ENCODE measurements at places on chromosomes 4 and X.

GRCh38 chr4:106809076-106809475, 227.0 kb downstream of the DKK2 start:
- DNase-seq = no peak

DNA sequence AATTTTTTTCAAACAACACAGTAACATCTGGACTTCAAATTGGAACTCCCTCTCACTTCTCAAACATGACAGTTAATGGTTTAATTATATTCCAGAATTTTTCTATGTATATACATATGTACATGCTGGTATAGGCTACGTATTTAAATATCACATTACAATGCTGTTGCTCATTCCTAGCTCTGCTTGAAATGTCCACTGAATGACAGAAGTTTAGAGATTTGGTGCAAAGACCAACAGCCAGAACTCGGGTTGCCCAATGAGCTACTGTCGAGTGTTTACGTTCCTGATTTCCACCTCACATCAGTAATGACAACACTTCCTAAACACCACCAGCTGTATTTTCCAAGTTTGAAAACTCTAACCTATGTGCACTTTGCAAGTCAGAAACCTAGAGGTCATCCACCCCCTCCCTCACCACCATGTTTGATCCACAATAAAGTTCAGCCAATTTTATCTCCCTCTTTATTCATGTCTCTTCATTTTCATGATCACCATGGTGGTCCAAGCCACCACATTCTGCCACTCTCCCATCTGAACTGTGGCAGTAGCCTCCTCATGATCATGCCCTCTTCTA, 49.3 kb upstream of the RPL34 start:
- DNase-seq = no peak

GRCh38 chr4:184983672-184984356, 34.5 kb upstream of the HELT start:
- no peak for DNase-seq

DNA sequence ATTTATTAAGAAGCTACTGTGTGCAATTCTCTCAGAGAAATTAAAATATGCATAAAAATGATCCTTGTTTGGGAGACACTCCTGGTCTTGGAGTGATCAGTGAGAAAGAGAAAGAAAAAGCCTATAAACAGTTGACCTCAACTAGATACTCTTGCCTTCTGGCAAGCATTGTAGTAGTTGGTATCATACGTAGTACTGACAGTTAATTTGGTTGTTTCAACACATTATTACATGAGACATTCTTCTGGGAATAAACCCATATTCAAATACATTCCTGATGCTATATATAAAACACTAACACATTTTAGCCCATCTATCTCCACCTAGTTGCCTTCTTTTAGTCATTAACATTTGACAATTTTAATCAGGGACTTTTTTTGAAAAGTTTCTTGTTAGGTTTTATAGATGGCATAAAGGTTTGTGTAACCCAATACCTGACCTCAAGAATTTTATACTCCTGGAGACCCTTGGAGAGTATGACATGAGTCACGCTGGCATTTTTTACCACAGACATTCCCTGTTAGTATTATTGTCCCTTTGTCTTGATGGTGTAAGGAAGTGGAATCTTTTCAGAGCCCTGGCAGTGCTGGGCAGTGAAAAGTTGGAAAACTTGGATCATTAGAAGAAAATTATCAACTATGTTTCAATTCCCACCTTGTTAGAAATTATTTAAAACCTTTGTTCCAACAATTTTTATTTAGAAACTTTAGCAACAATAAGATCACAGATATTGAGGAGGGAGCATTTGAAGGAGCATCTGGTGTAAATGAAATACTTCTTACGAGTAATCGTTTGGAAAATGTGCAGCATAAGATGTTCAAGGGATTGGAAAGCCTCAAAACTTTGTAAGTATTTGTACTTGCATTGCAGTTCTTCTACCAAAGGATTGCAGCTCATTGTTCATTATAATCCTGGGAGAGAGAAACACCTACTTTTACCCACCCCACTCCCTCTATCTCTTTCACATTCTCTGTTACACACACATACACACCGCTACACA, 167.1 kb upstream of the PACRGL start:
- DNase-seq = no peak

GRCh38 chrX:122582280-122582974, 601.7 kb upstream of the GRIA3 start:
- DNase-seq = no peak

DNA sequence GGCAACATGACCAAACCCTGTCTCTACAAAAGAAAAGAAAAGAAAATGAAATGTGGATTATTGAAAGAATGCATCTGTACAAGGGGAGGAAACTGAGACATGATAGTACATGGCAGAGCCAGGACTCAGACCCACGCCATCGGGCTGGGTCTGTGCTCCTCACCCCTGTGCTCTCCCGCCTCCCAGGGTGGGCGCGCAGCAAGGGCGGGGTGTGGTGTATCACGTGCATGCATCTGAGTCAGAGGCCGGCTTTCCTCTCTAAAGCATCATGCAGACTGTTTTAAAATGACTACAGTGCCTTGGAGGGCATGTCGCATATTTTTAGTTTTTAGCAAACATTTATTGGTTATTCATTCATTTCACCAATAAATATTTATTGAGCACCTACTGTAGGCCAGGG, 47.8 kb downstream of the HTT-AS start:
- no peak for DNase-seq

- DNase-seq = no peak
Observed at GRCh38 chr4:110633358-110634341, 10.8 kb upstream of the PITX2 start.

DNA sequence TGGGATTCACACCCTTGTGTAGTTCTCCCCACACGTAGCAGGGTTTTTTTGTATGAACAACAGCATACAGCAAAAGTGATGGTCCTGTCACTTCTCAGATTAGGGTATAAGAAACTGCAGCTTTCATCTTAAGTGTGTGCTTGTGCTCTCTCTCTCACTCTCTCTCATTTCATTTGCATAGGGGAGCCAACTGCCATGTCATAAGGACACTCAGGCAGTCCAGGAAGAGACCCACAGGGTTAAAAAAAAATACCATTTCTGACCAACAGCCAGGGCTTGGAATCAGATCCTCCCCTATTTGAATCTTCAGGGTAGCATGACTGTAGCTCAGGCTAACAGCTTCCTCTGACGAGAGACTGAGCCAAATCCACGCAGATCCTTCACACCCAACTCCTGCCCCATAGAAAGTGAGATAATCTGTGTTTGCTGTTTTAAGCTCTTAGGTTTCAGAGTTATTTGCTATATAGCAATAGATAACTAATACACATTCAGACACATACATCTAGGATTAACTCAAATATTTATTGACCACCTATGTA, 331.2 kb downstream of the PAPSS1 start:
- DNase-seq = no peak

DNA sequence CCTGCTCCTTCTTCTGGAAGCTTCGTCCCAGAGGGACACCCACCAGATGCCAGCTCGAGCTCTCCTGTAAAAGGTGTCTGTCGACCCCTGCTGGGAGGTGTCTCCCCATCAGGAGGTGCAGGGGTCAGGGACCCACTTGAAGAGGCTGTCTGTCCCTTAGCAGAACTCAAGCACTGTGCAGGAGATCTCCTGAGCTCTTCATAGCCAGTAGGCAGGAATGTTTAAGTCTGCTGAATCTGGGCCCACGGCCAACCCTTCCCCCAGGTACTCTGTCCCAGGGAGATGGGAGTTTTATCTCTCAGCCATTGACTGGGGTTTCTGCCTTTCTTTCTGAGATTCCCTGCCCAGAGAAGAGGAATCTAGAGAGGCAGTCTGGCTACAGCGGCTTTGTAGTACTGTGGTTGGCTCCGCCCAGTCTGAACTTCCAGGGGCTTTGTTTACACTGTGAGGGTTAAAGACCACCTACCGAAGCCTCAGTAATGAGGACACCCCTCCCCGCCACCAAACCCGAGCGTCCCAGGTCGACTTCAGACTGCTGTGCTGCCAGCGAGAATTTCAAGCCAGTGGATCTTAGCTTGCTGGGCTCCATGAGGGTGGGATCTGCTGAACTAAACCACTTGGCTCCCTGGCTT, 1383.0 kb upstream of the TENM3 start:
- no peak for DNase-seq

GRCh38 chrX:134865682-134866255, 125.0 kb upstream of the SMIM10 start:
- no peak for DNase-seq

- DNase-seq = no peak
Observed at GRCh38 chr4:77844363-77844762, 18.3 kb upstream of the MRPL1 start.

- DNase-seq = no peak
Observed at GRCh38 chr4:138909587-138909986, 106.0 kb upstream of the NOCT start.

DNA sequence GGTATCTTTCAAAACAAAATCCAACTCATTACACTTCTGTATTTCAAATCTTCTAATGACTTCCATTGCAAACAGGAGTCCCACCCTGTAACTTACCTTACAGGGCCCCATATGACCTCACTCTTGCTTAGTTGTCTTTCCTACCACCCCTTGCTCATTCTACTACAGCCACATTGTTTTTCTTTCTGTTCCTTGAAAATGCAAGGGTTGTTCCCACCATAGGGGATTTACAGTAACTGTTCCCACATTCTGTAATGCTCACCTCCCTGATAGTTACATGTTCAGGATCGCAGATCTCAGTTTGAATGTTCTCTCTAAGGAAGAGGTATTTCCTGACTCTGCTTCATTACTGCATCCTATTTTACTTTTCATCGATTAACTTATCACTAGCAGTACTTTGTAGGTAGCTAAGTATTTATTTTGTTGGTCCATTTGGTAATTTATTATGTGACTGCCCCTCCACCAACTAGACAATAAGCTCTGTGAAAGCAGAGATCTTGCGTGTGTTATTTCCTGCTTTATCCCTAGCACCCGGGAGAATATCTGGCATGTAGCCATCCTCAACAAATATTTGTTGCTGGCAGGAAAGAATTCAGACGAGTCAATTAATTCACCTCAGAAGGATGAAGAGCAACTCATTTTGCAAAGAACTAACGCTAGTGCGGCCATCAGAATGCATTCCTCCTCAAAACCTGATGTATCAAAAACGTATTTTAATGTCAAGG, 21.4 kb downstream of the MAOB start:
- no peak for DNase-seq

DNA sequence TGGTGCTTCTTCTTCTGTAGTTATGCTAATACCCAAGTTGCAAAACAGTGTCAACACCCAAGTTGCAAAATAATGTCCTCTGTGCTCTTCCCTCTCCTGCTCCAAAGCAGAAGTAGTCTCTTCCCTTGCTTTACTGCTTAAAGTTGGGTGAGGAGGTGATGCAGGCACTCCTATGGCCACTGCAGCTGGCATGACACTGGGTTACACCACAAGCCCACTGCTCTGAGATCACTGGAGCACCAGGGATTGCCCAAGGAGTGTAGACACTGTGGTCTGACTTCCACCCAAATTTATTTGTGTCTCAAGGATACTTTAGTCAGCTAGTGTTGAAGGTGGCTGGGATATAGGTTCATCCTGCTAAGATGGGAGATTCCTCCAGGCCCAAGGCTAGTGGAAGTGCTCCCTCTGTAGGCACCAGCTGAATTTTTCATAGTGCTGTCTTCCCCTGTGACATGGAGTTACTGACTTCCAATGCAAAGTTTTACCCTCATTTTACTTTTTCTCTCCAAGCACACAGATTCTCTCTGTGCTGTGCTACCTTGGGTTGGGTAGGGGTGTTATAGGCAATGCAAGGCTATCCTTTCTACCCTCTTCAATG, 196.2 kb upstream of the TENT5D start:
- no peak for DNase-seq

DNA sequence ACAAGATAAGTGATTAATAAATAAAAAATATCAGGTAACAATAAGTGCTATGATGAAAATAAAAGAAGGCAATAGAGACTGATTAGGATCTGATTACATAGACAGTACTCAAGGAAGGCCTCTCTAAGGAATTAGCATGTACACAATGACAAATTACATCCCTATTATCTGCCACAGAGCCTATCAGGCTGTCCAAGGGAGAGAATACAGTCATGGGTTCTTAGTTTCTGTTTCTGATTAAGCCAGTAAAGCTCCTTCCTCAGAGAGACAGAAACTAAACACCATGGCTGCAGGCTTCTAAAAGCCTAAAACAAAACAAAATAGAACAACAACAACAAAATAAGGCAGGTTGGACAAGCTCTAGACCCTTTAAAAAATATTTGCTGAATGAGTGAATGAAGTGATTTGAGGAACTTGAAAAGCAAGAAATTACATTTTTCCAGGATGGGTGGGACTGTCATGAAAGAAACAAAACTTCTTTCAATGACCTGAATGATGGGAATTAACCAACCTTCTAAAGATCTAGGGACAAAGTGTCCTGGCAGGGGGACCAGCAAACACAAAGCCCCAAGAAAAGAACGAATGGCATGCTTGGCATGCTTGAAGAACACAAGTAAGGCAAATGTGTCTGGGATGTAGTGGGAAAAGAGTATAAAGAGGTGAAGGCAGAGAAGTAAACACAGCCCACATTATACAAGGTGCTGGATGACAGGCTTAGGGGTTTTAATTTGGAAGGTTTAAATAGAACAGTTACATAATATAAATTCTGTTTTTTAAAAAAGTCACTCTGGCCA, 44.1 kb downstream of the NAA11 start:
- no peak for DNase-seq

GRCh38 chr4:85672959-85673358, 198.0 kb downstream of the ARHGAP24 start:
- DNase-seq = no peak

DNA sequence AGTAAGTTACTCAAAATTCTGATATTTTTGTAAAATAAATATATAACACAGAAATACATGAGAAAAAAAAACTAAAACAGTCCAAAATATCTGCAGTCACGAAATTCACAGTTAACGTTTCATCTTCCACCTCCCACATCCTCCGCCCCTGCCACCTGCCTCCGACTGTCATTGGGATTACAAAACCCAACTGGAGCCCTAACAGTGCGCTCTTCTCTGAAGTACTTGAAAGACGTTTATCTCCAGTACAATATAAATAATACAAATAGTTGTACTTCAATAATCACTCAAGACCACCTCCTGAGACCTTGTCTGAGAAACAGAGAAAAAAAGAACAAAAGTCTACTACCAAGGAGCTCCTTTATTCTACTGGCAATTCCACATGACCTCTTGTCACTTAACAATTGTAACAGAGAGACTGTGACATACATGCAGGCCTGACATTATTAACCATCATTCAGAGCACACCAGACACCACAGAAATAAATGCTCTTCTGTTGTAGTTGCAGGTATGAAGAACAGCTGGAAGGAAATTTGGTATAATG, 280.6 kb downstream of the PPP3CA start:
- no peak for DNase-seq

- peak; percentile 38 for DNase-seq
Observed at GRCh38 chr4:128573781-128574508, 235.6 kb upstream of the JADE1 start.

- no peak for DNase-seq
Observed at GRCh38 chrX:39144956-39145355, 343.7 kb downstream of the MID1IP1 start.

GRCh38 chr4:110636171-110636679, 13.3 kb upstream of the PITX2 start:
- DNase-seq = no peak

DNA sequence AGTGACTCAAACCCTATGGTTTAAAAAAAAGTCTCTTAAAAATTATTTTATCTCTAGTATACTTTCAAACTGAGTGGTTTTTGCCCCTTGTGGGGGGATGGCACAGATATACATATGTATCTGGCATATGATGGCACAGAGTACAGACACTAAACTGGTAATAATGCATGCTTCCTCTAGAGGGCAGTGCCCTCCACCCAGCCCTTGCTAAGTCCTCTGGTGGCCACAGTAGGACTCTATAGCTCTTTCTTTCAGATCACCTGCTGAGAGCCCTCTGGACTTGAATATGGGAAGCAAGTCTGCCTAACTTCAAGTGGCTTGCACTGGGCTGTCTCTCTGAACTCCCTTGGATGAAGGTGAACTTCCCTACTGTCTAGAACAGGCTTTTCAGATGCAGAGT, 66.3 kb downstream of the TSPAN7 start:
- peak; percentile 21 for DNase-seq

Measured in keratinocyte (primary cell).